ENCODE measurements at places on chromosomes 2 and 18. TPM values are rescaled to one million over a fixed set of nuclear protein-coding genes. Genes with fewer than 3 reads are reported as not detected.

DNA sequence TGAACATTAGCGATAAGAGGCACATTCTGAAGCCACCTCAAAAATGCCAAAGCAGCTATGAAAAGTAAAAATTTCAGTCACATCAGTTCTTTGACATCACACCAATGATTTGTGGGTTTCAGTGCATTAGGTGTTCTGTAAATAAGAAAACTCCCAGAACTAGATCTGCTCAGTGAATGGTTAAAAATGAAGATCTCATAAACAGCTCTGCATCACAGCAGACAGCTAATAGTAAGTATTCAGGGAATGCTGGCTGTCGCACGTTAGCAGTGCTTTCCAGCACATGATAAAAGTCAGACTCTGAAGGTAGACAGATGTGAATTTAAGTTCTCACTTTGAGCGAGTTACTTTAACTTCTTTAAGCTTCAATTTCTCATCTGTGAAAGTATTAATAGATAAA lies 154.9 kb downstream of the SATB2 start:
- peaks cover 13% of the 10 kb centered on the region for H3K36me3 ChIP-seq
- no peak overlapping the region for H3K4me3 ChIP-seq
- DNase-seq = peak; percentile 82

Gene GMCL1
- 12.4 TPM for total RNA-seq

DNA sequence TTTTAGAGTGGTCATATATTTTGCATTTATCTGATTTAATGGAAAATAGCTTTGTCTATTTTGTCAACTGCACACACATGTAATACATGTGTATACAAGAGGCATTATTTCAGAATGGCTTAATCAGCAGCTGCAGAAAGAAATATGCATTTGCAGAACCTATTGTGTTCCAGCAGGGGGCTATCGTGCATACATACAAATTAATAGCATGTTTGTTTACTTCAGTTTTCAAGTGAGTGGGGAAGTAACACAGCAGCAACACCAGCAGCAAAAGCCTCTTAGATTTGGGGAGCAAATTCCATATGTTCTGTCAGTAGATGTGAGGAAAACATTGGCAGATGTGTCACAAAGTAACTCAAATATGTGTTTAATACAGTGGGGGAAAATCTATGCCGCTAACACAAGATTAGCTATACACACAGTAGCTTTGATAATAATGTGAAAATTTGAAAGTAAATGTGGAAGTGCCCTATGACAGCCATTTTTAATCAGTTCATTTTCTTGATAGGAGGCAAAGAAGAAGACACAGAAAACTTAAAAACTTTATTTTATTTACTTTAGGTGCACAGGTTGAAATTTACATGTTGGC lies 218.1 kb downstream of the WDR7 start:
- no peak for DNase-seq
- no peaks in the 10 kb centered on the region for H3K36me3 ChIP-seq
- H3K27ac ChIP-seq = no peak overlapping the region
- H3K27me3 ChIP-seq = no peaks in the 10 kb centered on the region
- H3K4me1 ChIP-seq = peaks cover 5% of the 10 kb centered on the region

DNA sequence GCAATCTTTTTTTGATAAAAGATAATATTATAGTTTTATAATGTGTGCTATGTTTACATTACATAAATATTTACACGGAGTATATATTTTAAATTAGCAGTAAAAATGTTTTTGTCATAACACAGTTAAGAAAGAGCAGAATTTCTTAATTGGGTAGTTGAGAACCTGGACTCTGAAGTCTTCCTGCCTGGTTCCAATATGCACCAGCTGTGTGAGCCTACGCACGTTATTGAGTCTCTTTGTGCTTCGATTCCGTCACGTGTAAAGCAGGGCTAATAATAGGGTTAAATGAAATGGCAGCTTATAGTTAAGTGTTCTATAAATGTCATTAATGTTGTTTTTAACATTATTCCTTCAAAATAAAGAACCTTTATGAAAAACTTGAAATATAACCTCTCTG lies 1.2 kb upstream of the CCDC88A start:
- H3K4me3 ChIP-seq = peak overlapping the region; percentile 65
- DNase-seq = no peak
- peak overlapping the region; percentile 7 for H3K27ac ChIP-seq
- H3K4me1 ChIP-seq = peaks cover 16% of the 10 kb centered on the region

DNA sequence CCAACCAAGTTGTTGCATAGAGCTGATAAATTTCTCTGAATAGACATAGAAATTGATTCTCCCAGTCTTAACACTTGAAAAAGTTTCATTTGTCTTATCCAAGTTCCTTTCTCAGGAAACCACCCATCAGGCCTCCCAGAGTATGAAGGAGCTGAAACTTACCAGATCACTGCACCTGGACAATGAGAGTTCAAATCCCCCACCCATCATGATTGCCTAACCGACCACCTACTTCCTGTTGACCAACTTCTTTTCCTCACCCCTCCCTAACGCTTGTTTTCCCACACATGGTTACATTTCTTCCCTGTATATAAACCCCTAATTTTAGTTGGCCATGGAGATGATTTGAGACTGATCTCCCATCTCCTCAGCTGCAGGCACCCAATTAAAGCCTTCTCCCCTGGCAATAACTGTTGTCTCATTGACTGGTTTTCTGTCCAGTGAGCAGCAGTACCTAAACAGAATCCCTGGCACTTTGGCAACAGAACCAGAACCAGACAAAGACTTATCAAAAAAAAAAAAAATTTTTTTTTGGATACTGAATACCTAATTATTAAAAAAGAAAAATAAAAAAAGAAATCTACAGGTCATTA lies 103.0 kb downstream of the SPIRE1 start:
- no peak overlapping the region for H3K4me3 ChIP-seq
- no peaks in the 10 kb centered on the region for H3K36me3 ChIP-seq
- no peaks in the 10 kb centered on the region for H3K27me3 ChIP-seq
- H3K4me1 ChIP-seq = no peaks in the 10 kb centered on the region
- no peak for DNase-seq

- no peaks in the 10 kb centered on the region for H3K36me3 ChIP-seq
- no peak overlapping the region for H3K4me3 ChIP-seq
- no peaks in the 10 kb centered on the region for H3K27me3 ChIP-seq
- peak overlapping the region; percentile 93 for H3K27ac ChIP-seq
Measured at GRCh38 chr2:28357055-28357454, 35.6 kb upstream of the FOSL2 start.

DNA sequence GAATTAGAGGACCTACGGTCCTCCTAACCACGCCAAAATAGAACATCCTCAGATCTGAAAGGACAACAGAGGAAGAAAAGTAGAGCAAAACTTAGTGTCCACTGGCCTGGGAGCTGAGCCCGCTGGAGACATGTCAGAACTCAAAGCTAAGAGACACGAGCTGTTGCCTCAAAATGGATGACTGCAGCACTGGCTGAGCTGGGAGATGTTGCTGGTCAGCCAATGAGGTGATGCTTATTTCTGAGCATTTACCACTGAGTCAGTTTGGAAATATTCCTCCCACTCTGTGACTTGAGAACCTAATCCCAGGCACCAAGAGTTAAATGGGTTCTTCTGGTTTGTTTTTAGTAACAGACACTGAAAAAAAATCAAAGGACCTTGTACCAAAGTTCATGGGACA lies 32.6 kb downstream of the FBXO15 start:
- H3K36me3 ChIP-seq = no peaks in the 10 kb centered on the region
- DNase-seq = no peak
- H3K27ac ChIP-seq = no peak overlapping the region
- no peak overlapping the region for H3K4me3 ChIP-seq

Gene CDH7
- total RNA-seq = not detected

Gene GKN2
- not detected for total RNA-seq

Gene CCDC148
- total RNA-seq = 3.5 TPM

Gene AFF3
- total RNA-seq = 0.18 TPM

Gene LYG2
- total RNA-seq = not detected

Gene DAW1
- 0.16 TPM for total RNA-seq

- H3K4me1 ChIP-seq = no peaks in the 10 kb centered on the region
- DNase-seq = no peak
- no peak overlapping the region for H3K27ac ChIP-seq
- H3K27me3 ChIP-seq = no peaks in the 10 kb centered on the region
- no peaks in the 10 kb centered on the region for H3K36me3 ChIP-seq
- H3K4me3 ChIP-seq = no peak overlapping the region
Measured at GRCh38 chr18:31356025-31356424, 20.6 kb upstream of the DSG4 start.

DNA sequence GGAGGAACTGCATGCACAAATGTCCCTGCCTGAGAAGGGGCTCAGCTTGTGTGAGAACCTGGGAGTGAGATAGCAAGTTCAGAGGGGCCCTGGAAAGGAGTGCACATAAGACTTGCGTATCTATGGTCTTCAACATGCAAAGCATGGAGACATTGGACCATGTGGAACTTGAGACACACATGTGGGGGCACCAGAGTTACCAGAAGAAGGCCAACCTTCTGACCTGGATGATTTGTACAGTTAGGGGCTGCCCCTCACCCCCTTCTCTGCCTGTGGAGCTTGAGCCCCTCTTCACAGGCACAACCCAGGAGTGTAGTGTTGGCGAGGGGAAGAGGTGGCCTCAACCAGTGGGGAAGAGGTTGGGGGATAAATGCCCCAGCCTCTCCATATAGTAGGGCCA lies 165.0 kb upstream of the ARL4C start:
- H3K27ac ChIP-seq = no peak overlapping the region
- H3K4me3 ChIP-seq = no peak overlapping the region
- H3K36me3 ChIP-seq = no peaks in the 10 kb centered on the region
- DNase-seq = no peak
- H3K4me1 ChIP-seq = no peaks in the 10 kb centered on the region
- no peaks in the 10 kb centered on the region for H3K27me3 ChIP-seq

- H3K27ac ChIP-seq = no peak overlapping the region
- H3K4me1 ChIP-seq = no peaks in the 10 kb centered on the region
- DNase-seq = no peak
Measured at GRCh38 chr2:151918308-151918707, 90.1 kb upstream of the ARL5A start.

Gene EPHA4
- 2.7 TPM for total RNA-seq

Gene IL36A
- total RNA-seq = not detected

DNA sequence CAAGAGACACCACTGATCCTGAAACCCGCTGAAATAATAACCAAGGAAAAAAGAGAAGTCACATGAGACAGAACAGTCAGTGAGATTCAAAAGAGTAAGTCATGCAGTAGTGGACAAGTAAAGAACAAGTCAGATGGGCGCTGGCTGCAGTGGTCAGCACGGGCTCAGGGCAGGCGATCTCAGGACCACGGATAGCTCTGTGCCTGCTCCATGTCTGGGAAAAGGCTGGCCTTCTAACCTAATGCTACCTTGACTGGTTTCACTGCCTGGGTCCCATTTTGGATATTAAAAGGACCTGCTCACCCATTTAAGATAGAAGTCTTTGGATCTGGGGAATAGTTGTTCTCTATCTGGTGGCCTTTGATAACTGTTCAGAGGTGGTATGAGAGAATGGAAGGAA lies 61.7 kb upstream of the LCLAT1 start:
- no peaks in the 10 kb centered on the region for H3K4me1 ChIP-seq
- DNase-seq = no peak
- H3K27me3 ChIP-seq = no peaks in the 10 kb centered on the region
- no peak overlapping the region for H3K4me3 ChIP-seq

DNA sequence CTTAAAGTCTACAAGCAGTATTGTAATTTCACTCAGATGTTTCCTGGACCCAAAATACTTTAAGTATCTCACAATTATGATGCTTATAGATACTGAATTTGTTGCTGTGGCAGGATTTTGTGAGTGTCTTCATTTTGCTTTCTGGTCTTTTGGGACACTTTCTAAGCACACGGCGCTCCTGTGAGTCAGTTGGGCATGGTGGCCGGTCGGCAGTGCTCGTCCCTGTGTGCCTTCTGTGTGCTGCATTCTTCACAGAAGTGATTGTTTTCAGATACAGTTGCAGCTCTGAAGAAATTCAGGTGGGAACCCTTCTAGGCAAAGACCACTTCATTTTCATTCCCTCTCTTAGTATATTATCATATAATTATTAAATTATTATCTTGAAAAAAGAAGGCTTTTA lies 273.3 kb downstream of the ZNF407 start:
- no peak overlapping the region for H3K27ac ChIP-seq
- no peak for DNase-seq
- no peaks in the 10 kb centered on the region for H3K27me3 ChIP-seq
- H3K4me3 ChIP-seq = no peak overlapping the region
- H3K36me3 ChIP-seq = no peaks in the 10 kb centered on the region
- peaks cover 11% of the 10 kb centered on the region for H3K4me1 ChIP-seq

Data from SJSA1 (cell line).